ENCODE measurements at places on chromosomes 5 and 9.
A peak's percentile ranks its signal among the peaks of the same experiment; 100 is the strongest.

DNA sequence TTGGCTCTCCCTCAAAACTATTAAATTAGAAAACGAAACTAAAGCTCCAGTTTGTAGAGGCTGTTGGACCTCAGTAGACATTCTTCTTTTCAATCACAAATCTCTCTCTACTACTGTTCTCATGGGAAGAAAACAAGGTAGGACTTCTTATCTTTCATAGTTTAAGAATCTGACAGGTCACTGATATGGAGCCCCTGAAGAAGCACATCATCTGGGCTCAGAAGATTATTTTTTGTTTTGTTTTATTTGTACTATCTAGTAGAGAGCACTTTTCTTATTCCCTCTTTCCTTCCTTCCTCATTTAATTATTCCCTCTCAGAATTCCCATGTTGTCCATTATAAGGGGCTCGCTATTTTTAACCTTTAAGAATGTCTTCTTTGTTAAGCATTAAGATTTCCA is 26.3 kb downstream of the STARD4 start:
- DNase-seq, result no peak

- DNase-seq, result peak; percentile 24
Observed at GRCh38 chr9:27688954-27689353, 115.7 kb upstream of the C9orf72 start.

GRCh38 chr5:180387798-180388197 is 34.7 kb upstream of the GFPT2 start:
- no peak for DNase-seq

GRCh38 chr5:107469485-107470294 is 201.0 kb downstream of the EFNA5 start:
- DNase-seq, result no peak

GRCh38 chr5:74442466-74442865 is 198.1 kb downstream of the ENC1 start:
- DNase-seq, result no peak

DNA sequence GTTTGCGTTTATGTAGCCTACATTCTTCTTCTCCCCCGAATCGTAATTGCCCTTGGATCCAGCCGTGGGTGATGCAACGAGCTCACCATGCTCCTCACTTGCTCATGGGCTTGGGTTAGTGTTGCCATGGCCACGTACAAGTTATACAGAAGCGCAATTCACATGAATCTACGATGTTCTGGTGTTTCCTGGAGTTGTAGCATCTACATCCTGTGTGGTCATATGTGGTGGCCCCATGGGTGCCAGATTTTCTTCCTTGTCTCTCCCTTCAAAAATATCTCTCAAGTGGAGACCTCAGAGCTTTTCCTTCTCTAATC is 115.3 kb downstream of the TLE4 start:
- no peak for DNase-seq

DNA sequence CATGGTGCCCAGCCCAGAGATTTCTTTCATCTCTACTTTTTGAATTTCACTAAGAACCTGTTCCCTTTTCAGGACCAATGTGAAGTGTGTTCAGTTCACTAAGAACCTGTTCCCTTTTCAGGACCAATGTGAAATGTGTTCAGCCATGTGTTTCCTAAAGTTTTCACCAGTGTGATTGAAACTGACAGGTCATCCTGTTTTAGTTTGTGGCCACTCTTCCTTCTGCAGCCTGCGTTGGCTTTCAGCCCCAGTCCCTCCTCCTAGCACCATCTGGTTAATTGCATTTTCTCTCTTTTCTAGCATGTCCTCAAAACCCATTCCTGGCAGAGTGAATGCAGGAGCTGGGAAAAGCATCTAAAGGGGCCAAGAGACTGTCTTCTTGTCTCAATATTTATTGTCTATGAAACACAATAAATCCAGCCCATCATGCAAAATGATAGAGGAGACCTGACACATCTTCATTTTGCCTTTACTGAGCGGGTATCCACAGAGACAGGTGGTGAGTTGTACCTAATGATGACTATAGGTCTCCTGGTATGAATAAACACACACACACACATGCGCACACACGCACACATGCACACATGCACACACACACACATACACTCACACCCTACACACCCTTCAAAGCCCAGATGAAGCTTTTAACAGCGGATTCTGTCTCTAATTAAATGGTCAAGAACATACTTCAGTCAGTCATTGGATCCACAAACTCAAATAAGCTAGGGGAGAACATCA is 6.1 kb upstream of the PANK3 start:
- DNase-seq, result no peak

- DNase-seq, result no peak
Observed at GRCh38 chr9:90249094-90249493, 393.5 kb downstream of the DIRAS2 start.

DNA sequence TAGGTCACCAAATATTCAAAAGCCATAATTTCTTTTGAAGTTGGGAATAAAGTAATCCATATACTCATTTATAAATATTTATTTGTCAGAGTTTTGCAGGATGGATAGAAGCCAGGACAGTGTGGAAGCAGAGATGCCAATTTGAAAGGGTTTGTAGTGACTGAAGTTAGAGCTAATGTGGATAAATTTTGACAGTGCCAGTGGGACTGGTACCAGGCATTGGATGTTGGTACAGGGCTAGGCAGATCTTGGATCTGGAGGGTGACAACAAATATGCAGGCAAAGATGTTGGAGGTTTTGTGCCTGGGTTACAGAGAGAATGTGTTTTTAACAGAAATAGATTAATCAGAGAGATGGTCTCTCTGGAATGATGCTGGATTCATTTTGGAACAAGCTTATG is 135.6 kb downstream of the DMRTA1 start:
- DNase-seq, result no peak

DNA sequence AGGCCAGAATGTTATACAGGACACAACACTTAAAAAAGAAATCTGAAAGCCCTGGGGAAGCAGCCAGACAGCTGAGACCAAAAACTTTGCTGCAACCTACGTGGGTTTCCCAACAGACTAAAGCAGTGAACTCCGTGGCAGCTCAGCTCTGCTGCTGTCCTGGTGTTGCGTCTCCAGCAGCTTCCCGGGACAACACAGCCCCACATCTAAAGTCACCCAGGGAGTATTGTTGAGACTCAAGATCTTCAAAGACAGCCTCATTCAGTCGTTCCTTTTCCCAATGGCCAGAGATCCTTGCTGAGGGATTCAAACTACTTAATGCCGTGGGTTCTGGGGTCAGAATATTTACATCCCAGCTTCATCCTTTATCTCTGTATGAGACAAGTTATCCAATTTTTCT is 125.8 kb downstream of the MED10 start:
- DNase-seq, result no peak

- no peak for DNase-seq
Observed at GRCh38 chr9:125902831-125903512, 155.8 kb downstream of the PBX3 start.

DNA sequence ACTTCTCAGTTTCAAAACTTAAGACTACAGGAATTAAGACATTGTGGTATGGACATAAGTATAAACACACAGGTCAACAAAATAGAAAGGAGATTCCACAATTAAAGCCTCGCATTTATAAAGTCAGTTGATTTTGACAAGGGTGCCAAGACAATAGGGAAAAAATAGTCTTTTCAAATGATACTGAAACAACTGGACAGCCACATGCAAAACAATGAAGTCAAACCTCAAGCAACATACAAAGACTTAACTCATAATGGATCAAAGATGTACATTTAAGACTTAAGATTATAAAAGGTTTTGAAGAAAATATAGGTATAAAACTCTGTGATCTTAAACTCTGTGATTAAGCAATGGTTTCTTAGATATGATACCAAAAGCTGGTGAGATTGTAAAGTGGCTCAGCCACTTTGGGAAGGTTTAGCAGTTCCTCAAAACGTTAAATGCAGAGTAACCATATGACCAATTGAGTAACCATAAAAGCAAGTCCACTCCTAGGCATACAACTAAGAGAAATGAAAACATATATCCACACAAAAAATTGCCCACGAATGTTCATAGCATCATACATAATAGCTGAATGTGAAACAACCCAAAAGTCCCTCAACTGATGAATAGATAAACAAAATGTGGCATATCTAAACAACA is 22.0 kb downstream of the HINT1 start:
- DNase-seq, result no peak

DNA sequence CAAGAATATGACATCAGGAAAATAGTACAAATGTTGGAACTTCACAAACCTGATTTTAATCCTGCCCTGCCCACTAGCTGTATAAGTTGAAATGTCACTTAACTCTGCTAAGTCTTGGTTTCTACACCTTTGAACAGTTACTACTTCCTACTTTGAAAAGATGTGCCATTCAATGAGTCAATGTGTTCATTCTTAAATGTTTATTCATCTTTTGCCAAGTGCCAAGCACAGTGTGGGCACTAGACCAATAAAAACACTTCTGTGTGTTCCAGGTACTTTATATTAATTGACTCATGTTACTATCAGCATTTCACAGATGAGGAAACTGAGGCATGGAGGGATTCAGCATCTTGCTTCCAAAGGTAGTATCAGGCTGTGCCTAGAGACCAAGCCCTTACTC is 12.8 kb downstream of the PDCL start:
- no peak for DNase-seq

- DNase-seq, result peak; percentile 80
Observed at GRCh38 chr5:6576861-6577501, 55.9 kb downstream of the NSUN2 start.

- no peak for DNase-seq
Observed at GRCh38 chr5:131377785-131378325, 114.0 kb downstream of the CDC42SE2 start.

DNA sequence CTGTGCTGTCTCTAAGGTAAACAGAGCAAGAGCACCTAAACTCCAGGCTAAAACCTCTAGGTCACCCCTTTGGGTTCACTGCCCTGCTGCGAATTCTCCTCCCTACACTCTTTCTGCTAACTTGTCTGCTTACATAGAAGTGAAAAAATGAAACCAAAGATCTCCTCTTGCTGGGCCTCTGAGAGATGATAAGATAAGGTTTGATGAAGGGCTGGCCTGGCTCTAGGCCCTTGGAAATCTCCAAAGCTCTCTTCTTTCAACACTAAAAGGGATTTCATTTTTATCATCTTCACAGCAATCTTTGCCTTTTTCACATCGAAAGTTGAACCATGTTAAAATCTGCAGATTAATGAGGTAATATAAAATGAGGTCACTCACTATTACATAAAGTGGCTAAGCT is 450.8 kb upstream of the TLE4 start:
- DNase-seq, result no peak

GRCh38 chr5:108862211-108862610 is 114.5 kb downstream of the FER start:
- no peak for DNase-seq

DNA sequence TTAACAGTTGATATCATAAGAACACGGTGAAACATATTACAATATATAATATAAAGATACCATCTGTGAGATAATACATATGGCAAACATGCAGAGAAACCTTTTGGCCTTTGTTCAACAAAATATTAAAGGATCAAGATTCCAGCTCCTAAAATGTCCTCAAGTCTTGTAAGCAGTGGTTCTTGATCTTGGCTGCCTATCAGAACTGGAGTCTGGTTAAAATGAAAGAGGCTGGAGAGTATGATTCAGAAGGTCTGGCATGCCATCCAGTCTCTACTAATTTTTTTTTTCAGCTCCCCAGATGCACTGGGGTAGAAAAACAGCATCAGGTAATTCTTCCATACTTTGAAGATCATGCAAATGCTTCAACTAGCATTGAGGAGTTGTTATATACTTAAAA is 83.2 kb downstream of the TNC start:
- no peak for DNase-seq

DNA sequence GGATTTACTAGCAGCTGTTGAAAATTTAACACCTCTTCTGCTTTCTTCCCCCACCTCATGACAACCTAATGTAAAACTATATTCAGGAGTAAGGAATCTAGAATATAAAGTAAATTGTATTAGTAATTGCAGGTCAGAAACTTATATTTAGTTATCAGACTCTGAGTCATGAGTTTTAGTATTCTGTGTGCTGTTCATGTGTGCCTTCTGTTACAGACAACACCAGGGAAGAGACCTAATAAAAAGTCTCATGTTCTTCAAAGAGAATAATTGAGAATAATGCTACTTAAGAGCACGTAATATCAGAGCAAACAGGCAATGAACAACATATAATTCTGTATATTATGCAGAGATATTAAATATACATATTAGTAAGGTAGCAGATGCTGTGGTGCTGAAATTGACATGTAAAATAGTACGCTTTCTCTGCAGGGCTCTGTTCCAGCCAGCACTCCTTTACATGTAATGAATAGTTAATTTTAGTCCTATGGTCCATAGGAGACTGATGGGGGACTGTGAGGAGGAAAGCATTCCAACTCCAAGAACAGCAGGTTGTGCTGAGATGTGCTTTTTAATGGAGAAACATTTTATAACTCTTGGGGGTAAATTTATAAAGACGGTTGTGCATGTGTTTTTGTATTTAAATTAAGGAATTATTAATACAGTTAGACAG is 106.4 kb downstream of the ZSWIM6 start:
- DNase-seq, result no peak
